ENCODE measurements at places on chromosomes 1 and 21. TPM values are rescaled to one million over a fixed set of nuclear protein-coding genes. Genes with fewer than 3 reads are reported as not detected.
A peak's percentile ranks its signal among the peaks of the same experiment; 100 is the strongest.

Gene DHDDS
- 32.6 TPM for polyA plus RNA-seq

GRCh38 chr1:181089017-181089675 is 646 bp downstream of the IER5 start:
- peak; percentile 53 for DNase-seq
- H3K36me3 ChIP-seq: no peaks in the 10 kb centered on the region
- peak overlapping the region; percentile 74 for H3K4me3 ChIP-seq
- peaks cover 79% of the 10 kb centered on the region for H3K27me3 ChIP-seq
- H3K27ac ChIP-seq: no peak overlapping the region

- H3K4me3 ChIP-seq: no peak overlapping the region
- DNase-seq: no peak
- H3K36me3 ChIP-seq: no peaks in the 10 kb centered on the region
- H3K27ac ChIP-seq: no peak overlapping the region
- no peaks in the 10 kb centered on the region for H3K27me3 ChIP-seq
- H3K4me1 ChIP-seq: peaks cover 17% of the 10 kb centered on the region
Observed at GRCh38 chr1:18134324-18135046, 26.9 kb downstream of the IGSF21 start.

DNA sequence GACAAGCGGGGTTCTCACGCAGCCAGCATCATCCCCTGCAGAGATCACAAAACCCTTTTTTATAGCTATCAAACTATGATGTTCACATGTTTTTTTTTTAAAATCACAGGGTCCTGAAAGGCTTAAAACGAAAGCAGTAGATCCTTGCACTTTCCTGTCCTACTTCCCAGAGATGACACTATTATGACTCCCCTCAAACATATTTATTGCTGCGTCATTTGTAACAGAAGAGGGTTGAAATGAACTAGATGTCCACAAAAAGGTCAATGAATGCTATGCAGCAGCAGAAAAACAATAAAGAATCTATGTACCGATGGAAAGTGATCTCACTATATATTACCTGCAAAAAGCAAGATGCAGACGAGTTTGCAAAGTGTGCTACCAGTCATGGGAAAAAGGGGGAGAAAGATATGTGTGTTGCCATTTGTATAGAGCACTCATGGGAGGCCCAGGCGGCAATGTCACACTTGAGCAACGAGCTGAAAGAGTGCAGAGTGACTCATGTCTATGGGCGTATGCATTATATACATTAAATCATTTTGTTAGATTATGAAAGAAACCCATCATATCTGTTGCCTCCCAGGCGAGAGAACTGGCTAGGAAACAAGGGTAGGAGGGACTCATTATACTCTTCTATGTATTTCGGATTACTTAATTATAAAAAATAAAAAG is 68.9 kb upstream of the PARP1 start:
- no peaks in the 10 kb centered on the region for H3K36me3 ChIP-seq
- no peak overlapping the region for H3K27ac ChIP-seq
- peaks cover 10% of the 10 kb centered on the region for H3K4me1 ChIP-seq
- H3K27me3 ChIP-seq: no peaks in the 10 kb centered on the region
- no peak for DNase-seq
- no peak overlapping the region for H3K4me3 ChIP-seq

- H3K4me3 ChIP-seq: no peak overlapping the region
- 0 out of 2 replicates have a peak, but pooled peaks cover 3% of the 10 kb centered on the region for H3K36me3 ChIP-seq
- H3K27me3 ChIP-seq: no peaks in the 10 kb centered on the region
- DNase-seq: no peak
Observed at GRCh38 chr1:232327269-232327668, 302.7 kb downstream of the SIPA1L2 start.

GRCh38 chr1:79310609-79311008 is 304.1 kb upstream of the ADGRL4 start:
- no peaks in the 10 kb centered on the region for H3K36me3 ChIP-seq
- no peak overlapping the region for H3K27ac ChIP-seq
- H3K4me1 ChIP-seq: no peaks in the 10 kb centered on the region
- DNase-seq: no peak
- H3K4me3 ChIP-seq: no peak overlapping the region
- H3K27me3 ChIP-seq: no peaks in the 10 kb centered on the region

Gene ANXA9
- polyA plus RNA-seq: 1.4 TPM

Gene ZMYM4
- polyA plus RNA-seq: 62.1 TPM

Gene C4BPA
- polyA plus RNA-seq: not detected

DNA sequence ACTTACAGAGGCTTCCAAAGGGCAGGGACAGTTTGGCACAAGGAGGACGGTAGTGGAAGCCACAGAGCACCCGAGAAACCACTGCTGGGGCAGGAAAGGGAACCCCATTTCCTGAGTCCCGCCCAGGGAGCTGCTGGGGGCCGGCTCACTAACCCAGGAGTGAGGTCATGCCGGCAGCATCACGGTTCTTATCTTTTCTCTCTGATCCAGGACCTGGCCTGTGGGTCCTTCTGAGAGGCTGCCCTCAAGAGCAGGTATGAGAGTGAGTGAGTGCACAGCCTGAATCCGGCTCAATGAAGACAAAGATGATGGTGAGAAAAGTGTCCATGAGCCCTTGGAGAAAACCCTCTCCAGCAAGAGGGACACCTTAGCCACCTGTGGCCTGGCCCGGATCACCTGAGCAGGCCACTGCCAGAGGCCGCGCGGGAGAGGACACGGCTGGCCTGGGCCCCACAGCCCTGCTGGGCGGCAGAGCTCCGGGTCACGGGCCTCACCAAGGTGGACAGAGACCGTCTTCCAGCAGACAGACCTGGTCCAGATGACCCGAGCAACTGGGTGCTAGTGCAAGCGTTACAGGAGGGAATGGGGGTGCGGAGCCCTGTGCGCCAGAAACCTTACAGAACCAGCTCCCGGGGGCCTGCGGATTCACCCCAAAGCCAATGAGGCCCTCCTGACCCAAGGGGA is 94.9 kb downstream of the RIPK4 start:
- H3K27ac ChIP-seq: no peak overlapping the region
- no peak overlapping the region for H3K4me3 ChIP-seq
- H3K36me3 ChIP-seq: no peaks in the 10 kb centered on the region
- no peak for DNase-seq
- H3K4me1 ChIP-seq: peaks cover 8% of the 10 kb centered on the region
- H3K27me3 ChIP-seq: no peaks in the 10 kb centered on the region
